ENCODE measurements at places on chromosomes 2 and 18.

DNA sequence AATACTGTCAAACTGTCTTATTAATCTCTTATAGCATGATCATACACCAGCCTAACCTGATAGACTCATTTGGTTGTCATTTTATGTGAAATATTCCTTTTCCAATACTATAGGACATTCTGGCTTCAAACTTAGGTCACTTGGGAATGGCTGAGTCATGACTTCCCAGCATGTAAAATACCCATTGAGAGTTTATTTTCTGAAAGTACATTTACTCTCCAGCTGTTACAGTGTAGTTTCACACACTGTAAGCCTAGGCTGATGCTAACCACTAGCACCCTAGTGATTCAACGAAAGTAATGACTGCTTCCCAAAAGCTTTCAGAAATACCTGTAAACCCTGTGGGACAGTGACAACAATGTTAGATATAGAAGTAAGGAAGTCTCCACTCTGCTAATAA lies 93.8 kb downstream of the FIGN start:
- no peaks in the 10 kb centered on the region for H3K27me3 ChIP-seq
- no peaks in the 10 kb centered on the region for H3K4me1 ChIP-seq
- H3K4me3 ChIP-seq = no peak overlapping the region

DNA sequence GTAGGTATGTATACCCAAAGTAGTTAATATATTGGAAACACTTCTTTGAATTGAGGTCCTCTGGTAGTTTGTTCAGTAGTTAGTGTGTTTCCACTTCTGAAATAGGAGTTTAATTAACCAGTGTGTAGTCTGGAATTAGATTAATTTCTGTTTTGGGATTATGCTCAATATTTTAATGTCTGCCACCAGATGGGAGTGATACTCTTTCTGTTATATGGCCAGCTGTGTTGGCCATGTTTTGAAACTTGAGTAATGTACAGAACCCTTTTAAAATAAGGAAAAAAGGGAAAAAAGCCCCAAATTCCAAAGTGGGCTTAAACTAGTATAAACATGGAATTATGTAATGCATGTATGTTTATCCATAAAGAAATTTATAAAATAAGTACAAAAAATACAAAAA lies 147.7 kb downstream of the CTNNA2 start:
- H3K4me1 ChIP-seq = no peaks in the 10 kb centered on the region
- DNase-seq = no peak
- H3K4me3 ChIP-seq = no peak overlapping the region
- no peaks in the 10 kb centered on the region for H3K27me3 ChIP-seq
- no peaks in the 10 kb centered on the region for H3K36me3 ChIP-seq

DNA sequence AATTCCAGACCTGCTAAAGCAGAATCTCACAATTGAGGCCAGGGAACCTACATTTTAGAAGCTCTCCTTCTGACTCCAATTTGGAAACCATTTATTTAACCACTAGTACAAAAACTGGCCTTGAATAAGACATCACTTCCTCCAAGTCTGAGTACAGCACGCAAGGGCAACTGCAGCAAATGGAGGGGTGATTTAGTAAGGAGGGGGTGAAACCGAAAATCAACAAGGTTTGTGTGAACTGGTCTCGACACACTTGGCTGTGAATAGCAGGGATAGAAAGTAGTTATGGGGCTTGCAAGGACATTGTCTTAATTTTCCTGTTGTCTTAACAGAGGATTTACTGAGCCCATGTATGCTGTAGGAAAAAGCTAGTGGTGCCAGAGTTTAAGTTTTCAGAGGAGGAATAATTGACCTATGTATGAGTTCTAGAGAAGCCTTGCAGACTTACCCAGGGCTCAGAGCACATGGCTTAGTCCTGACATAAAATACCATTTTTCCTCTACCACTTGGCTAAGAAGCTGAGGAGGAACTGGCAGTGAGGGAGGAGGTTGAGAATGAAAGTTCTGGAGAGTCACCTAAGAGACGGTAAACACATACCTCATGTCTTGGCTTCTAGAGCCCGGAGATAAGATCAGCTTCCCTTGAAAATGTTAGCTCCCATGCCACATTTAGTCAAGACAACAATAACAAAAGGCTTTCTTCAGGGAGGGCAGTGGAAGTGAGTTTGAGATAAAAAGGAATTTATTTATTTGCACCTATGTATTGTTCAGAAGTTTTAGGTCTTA lies 114.8 kb downstream of the SMAD2 start:
- H3K27ac ChIP-seq = no peak overlapping the region
- H3K27me3 ChIP-seq = no peaks in the 10 kb centered on the region
- no peak for DNase-seq

- no peaks in the 10 kb centered on the region for H3K27me3 ChIP-seq
- H3K4me1 ChIP-seq = peaks cover 16% of the 10 kb centered on the region
- H3K27ac ChIP-seq = no peak overlapping the region
Observed at GRCh38 chr2:238861013-238861730, 13.3 kb downstream of the TWIST2 start.

GRCh38 chr2:73503992-73504570 lies 118.4 kb downstream of the ALMS1 start:
- no peak overlapping the region for H3K4me3 ChIP-seq
- no peaks in the 10 kb centered on the region for H3K4me1 ChIP-seq
- H3K36me3 ChIP-seq = no peaks in the 10 kb centered on the region
- no peak overlapping the region for H3K27ac ChIP-seq

GRCh38 chr2:237614151-237614720 lies 13.2 kb upstream of the LRRFIP1 start:
- H3K36me3 ChIP-seq = no peaks in the 10 kb centered on the region
- DNase-seq = peak; percentile 52
- no peaks in the 10 kb centered on the region for H3K27me3 ChIP-seq
- H3K4me3 ChIP-seq = no peak overlapping the region
- peaks cover 13% of the 10 kb centered on the region for H3K4me1 ChIP-seq

DNA sequence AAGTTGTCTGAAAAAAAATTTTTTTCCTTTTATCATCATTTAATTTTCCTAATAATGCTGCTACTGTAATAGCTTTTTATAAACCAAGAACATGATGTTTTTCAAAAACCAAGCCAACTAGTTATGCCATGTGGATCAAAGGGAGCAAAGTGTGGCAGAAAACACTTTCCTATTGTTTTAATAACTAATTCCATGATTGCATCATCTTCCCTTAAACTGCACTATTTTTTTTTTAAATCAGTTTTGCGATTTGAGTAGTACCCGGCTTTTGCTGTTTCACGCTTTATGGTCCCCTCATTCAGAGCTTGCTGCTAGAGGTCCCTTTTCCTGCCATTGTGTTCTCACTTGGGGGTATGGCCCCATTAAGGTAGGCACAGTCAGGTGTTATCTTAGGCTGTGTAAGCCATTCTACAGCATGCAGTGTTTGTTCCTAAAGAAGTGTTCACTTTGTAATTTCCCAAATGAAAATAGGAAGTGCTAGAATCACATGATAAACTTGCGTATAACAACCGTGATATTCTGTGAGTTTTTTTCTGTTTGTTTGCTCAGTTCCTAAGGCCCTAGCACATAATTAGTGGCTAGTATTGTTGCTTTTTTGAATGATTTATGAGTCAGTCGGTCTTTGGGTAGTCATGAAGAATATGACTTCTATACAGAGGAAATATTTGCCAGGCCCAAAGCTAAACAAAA lies 225.8 kb downstream of the PTGR3 start:
- H3K4me3 ChIP-seq = no peak overlapping the region
- no peak for DNase-seq
- no peaks in the 10 kb centered on the region for H3K27me3 ChIP-seq
- no peaks in the 10 kb centered on the region for H3K36me3 ChIP-seq
- no peaks in the 10 kb centered on the region for H3K4me1 ChIP-seq

DNA sequence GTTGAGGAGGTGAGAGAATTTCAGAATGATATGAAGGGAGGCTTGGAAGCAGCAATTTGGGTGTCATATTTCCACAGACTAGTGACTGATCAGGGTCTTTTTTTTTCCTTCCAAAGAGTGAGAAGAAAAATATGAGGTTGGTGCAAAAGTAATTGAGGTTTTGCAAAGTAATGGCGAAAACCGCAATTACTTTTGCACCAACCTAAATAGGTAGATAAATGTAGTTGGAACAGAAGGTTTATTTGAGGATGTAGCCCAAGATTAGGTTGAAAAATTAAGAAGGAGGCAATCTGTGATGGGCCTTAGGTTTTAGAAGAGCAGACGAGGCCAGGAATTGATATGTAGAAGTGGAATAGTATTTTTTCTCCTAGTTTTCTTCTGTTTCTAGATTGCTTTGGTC lies 7.8 kb upstream of the LTBP1 start:
- H3K36me3 ChIP-seq = no peaks in the 10 kb centered on the region
- no peak for DNase-seq
- no peak overlapping the region for H3K4me3 ChIP-seq
- H3K27me3 ChIP-seq = no peaks in the 10 kb centered on the region
- peaks cover 2% of the 10 kb centered on the region for H3K4me1 ChIP-seq

DNA sequence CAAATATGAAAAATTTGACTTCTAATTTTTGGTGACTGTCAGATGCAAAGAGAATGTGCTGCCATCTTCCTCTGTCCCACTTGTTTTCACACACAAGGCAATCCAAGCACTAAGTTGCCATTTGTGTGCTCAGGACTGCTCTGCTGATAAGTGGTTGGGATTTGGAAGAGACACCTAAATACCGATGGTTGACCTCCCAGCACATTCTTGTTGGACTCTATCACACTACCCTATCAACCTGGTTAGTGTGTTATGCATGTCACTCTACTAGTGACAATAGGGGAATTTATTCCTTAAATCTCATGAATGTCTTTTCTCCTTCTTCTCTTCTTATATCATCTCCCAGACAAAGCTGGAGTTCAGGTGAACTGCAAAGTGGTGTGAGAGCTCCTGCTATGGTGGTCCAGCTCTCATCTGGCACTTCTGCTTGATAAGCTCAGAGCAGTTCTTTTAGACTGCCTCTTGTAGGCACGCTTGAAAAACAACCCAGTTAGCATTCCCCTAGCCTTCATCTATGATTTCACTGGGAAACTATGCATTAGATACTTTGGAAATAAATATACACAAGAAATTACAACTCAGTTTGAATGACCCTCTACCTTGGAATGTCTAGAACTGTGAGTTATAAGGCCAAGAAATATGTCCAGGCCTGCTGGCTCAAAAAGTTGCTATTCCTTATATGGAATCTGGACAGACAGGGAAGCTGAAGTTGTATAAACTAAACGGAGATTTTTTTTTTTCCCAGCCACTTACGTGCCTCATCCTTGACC lies 404.8 kb downstream of the MEIS1 start:
- H3K4me1 ChIP-seq = peaks cover 1% of the 10 kb centered on the region
- peak overlapping the region; percentile 32 for H3K4me3 ChIP-seq
- H3K27ac ChIP-seq = peak overlapping the region; percentile 99

- H3K4me3 ChIP-seq = no peak overlapping the region
- H3K27ac ChIP-seq = no peak overlapping the region
- H3K36me3 ChIP-seq = no peaks in the 10 kb centered on the region
- H3K27me3 ChIP-seq = no peaks in the 10 kb centered on the region
- H3K4me1 ChIP-seq = no peaks in the 10 kb centered on the region
Observed at GRCh38 chr2:144230448-144231085, 289.4 kb downstream of the ZEB2 start.

- no peak overlapping the region for H3K4me3 ChIP-seq
- H3K27me3 ChIP-seq = no peaks in the 10 kb centered on the region
- no peak overlapping the region for H3K27ac ChIP-seq
Observed at GRCh38 chr2:88574445-88574844, 52.8 kb downstream of the EIF2AK3 start.

DNA sequence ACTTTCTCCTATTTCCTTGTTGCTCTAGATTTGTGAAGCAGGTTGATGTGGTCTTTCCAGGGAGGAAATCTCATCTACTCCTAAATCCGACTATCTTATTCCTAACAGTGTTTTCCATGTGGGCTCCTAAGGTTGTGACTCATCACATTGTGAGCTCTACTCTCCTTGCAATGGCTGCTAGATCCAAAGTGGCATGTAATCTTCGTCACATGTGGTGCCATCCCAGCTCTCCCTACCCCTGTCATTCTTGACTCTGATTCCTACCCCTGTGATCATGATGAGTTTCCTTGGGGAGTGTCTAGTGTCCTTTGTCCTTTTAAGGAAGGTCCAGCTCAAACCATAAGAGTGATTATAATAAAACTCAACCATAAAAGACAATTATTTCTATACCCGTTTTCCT lies 47.3 kb upstream of the GULP1 start:
- no peaks in the 10 kb centered on the region for H3K36me3 ChIP-seq
- no peaks in the 10 kb centered on the region for H3K27me3 ChIP-seq
- no peaks in the 10 kb centered on the region for H3K4me1 ChIP-seq

DNA sequence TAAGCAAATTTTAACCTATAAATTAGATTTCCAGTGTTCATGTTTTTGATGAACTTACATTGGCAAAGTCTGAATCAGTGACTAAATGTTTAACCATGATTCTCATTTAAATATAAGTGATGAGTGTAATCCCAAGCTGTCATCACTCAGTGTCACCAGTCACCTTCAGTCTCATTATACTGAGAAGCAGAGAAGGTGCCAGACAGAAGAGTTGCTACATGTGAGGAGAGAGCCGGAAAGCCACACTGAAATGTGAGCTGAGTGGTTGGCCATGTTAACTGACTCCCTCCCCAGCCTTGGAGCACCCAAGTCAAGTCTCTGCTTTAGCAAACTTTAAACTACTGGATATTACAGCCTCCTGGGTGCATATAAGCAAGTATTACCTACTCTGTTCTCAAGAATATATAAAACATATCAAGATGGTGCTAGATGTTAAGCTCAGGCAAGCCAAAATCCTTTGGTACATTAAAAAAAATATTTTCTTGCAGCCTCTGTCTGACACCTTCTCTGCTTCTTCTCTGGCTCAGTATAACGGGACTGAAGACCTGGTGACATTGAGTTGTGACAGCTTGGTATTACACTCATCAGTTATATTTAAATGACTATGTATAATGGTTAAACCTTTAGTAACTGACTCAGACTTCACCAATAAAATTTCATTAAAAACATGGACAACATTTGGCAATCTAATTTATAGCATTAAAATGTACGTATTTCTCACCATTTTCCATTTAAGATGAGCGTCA lies 75.8 kb upstream of the MAP3K20 start:
- no peaks in the 10 kb centered on the region for H3K4me1 ChIP-seq
- H3K4me3 ChIP-seq = no peak overlapping the region
- no peak for DNase-seq
- no peaks in the 10 kb centered on the region for H3K27me3 ChIP-seq

DNA sequence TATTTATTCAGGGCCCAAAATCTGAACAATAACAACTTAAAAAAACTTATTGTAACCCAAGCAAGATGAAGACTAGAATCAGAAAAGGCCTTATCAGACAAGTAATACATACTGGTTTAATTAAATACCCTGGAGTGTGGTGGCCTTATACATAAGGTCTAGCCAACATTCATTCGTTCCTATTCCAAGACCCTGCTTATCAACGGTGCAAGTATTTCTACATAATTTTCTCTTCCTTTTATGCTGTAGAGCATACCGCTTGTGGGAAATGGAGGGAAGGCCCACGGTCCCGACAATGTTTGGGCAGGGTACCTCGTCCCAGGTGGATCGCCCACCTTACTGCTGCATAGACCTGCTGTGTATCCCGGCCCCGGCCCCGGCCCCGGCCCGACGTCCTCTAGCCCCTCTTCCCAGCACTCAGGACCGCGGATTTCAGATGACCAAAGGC lies 708 bp downstream of the ZNF24 start:
- H3K4me1 ChIP-seq = peaks cover 2% of the 10 kb centered on the region

- H3K27me3 ChIP-seq = peaks cover 82% of the 10 kb centered on the region
- no peaks in the 10 kb centered on the region for H3K36me3 ChIP-seq
- peak overlapping the region; percentile 15 for H3K4me3 ChIP-seq
- H3K4me1 ChIP-seq = peaks cover 19% of the 10 kb centered on the region
- H3K27ac ChIP-seq = no peak overlapping the region
Observed at GRCh38 chr2:219002395-219003266, 9.4 kb upstream of the CRYBA2 start.

- H3K27me3 ChIP-seq = no peaks in the 10 kb centered on the region
- no peak overlapping the region for H3K27ac ChIP-seq
- peaks cover 33% of the 10 kb centered on the region for H3K36me3 ChIP-seq
- no peaks in the 10 kb centered on the region for H3K4me1 ChIP-seq
- H3K4me3 ChIP-seq = no peak overlapping the region
Observed at GRCh38 chr18:55385770-55386169, 202.2 kb downstream of the TCF4 start.
